ENCODE measurements at places on chromosomes 3 and 15.

DNA sequence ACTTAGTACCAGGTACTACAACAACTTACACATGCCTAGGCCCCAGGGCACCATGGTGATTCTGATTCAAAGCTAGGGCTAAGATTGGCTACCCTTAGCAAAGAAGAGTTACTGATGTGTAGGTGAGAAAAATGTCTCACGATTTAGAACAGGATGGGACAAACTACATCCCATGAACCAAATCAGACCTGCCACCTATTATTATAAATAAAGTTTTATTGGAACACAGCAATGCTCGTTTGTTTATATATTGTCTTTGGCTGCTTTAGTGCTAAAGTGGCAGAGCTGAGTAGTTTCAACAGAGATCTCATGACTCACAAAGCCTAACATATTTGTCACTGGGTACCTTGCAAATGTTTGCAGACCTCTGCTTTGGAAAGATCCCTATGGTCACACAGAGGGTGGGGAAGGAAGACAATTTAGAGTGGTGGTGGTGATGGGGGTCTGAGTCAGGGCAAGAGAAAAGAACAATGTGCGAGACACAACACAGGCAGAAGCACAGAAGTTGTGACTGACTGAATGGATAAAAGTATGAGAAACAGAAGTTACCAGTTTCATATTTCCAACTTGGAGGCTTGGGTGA is 770.6 kb upstream of the CFAP20DC start:
- DNase-seq: no peak

GRCh38 chr3:46282041-46282440 is 39.8 kb downstream of the CCR3 start:
- DNase-seq: no peak

DNA sequence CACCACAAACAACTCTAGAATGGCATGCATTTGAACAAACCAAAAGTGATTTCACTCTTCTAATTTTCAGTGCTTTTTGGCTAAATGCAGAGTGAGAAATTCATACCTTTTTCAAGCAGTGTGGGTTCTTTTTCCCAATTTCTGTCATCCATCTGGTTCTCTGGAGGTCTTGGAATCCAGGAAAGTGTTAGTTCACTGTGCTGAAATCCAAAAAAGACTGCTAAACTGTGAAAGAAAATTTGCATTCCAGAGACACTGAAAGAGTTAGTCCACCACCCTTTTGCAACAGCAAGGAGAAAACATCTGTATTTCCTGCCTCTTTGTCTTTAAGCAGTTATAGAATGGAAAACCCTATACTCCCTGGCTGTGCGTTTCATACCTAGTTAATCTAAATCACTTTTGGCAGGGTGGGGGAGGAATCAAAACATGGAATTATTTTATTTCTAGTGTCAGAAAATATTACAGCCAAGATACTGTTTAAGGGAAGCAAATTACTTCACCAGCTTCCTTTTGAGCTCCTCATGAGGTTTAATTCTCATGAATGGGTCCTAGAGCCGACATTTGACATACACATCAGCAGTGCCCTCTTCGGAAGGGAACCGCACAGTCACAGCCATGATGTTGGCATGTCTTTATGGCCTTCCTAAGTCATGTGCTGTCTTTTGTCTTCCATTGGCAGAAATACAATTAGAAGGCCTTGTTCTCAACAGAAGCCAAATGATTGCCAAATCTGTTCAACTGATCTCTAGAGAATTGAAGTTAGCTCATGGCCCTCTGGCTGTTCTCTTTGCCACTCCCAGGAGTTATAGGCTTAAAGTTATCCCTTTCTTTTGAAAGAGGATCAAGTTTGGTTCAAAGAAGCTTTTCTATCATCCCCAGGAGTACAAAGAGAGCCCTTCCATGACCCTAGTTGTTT is 317.7 kb upstream of the TPRG1 start:
- DNase-seq: no peak

GRCh38 chr3:138369151-138369900 is 20.9 kb downstream of the MRAS start:
- DNase-seq: no peak

DNA sequence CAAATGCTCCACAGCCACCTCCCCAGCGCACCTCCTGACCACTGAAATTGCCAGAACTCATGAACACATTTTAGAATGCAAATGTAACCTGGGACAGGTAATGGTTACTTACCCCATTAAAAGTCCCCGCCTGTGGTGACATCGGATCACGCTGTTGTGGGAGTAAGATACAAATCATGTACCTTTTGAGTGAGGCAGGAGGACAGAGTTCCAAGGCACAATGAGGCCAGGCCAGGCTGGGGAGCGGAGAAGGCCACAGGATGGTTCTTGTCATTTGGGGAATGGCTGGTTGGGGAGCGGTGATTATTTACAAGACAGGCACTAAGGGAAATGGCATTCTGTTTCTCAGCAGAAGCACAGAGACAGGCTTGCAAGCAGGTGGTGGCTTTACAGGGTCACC is 490.0 kb downstream of the EDEM1 start:
- no peak for DNase-seq

- DNase-seq: no peak
Observed at GRCh38 chr15:57332326-57332725, 44.0 kb upstream of the CGNL1 start.

DNA sequence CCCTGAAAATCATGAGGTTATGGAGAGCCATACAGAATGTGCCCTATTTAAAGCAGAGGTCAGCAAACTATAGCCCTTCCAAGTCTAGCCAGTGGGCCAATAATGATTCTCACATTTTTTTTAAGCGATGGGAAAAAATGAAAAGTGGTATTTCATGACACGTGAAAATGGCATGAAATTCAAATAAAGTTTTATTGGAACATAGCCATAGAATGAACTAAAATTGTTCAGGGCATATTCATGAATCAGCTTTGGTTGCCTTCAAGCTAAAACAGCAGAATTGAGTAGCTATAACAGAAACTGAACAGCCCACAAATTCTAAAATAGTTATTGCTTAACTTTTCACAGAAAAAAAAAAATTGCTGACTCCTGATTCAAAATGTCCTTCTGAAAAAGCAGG is 104.5 kb downstream of the TFG start:
- DNase-seq: no peak

GRCh38 chr3:71358243-71358642 is 225.3 kb downstream of the FOXP1 start:
- DNase-seq: peak; percentile 87

DNA sequence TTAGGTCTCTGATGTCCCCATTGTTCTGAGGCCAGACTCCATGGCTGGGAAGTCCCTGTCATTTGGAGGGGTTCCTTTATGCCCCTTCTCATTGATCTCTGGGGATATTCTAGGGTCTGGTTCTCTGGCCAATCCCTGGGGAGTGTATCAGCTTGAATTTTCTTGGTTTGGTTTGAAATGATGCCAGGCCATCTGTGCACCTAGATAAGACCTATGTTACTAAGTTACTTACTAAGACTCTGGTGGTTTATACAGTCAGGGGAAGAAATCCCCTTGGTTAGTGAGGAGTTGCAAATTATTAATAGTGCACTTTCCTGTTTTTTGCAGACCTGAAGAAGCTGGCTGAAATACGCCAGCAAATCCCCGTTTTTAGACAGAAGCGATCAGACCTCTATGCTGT is 20.3 kb downstream of the NIT2 start:
- no peak for DNase-seq

- DNase-seq: no peak
Observed at GRCh38 chr15:85002517-85002916, 20.9 kb downstream of the PDE8A start.

- DNase-seq: no peak
Observed at GRCh38 chr3:155428563-155428962, 135.1 kb upstream of the STRIT1 start.

DNA sequence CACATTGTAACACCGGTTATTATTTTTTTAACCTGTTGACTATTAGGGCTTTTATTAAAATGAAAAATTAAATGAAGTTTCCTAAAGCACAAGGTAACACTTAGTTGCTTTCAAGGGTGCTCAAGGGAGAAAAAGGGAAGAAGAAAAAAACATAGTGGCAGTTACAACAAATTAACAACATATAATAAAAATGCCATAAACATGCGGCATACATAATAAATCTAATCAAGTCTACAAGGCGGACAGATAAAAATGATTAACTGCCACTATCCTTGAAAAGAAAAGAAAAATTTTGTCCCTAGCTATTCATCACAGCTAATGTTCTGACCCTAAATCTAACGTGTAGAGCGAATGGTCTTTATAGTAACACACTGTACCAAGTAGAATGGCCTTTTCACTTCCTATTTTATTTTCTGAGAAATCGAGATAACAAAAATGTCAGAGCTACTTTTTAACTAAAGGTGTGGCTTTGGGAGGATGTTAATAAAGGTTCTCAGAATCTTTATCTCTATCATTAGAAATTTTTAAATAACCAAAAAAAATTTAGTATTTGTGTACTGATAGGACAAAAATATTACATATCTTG is 194.9 kb downstream of the FOXP1 start:
- DNase-seq: no peak

GRCh38 chr3:111808439-111808838 is 50.6 kb upstream of the PHLDB2 start:
- no peak for DNase-seq

- peak; percentile 59 for DNase-seq
Observed at GRCh38 chr3:133572158-133573053, 1.1 kb upstream of the CDV3 start.

DNA sequence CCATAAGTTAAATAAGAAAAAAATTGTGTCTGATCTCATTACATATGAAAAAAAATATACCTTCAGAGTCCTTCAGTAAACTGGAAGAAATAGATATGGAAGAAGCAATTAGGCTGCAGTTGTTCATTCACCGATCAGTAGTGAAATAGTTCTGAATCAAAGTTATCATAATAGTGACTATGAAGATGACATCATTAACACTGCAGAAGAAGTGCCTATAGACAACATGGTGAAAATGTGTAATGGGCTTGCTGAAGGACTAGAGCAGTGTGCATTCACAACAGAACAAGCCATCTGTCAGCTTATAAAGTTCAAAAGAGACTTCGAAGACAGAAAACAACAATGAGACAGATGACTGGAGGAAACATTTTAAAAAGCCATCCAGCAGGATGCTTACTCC is 144.5 kb downstream of the NAALADL2 start:
- DNase-seq: no peak

DNA sequence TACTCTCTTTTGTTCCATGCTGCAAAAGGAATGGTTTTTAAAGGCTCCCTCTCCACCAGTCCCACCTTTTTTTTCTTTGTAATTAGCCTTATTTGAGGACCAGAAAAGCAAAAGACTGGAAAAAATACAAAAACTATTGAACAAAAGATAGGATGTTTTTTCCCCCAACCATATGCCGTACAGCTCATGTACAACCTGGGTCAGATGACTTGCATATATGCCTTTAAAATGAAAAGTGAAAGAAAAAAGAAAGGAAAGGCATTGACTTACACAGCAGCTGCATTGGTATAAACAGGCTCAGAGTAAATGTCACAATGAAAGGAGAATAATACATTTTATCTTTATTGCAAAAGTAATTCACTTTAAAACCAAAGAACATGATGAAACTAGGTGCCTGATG is 69.5 kb upstream of the CMC1 start:
- DNase-seq: peak; percentile 23

GRCh38 chr3:194933465-194933864 is 247.8 kb downstream of the FAM43A start:
- no peak for DNase-seq

DNA sequence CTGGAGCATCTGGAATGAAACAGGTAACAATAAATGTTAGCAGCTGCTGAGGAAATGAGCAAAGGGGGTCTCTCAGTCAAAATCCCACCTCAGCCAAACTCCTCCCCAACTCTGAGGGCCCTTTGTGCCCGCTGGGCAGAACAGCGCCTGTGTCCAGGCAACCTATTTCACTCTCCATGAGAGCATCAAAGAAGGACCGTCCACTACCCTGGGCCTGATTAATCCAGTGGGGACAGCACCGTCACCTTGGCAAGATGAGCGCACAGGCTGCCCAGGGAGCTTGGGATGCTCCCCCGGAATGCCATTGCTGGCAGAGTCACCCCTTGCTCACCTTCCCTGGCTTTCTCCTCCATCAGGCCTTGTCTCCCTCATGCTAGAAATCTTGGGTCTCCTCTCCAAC is 97.4 kb upstream of the HACD2 start:
- no peak for DNase-seq
